ENCODE measurements at places on chromosomes 11 and 22. TPM values are rescaled to one million over a fixed set of nuclear protein-coding genes. Genes with fewer than 3 reads are reported as not detected.
A peak's percentile ranks its signal among the peaks of the same experiment; 100 is the strongest.

The NELL1 gene
- total RNA-seq, result not detected

The PHLDA2 gene
- 2.4 TPM for total RNA-seq

The BBOX1 gene
- not detected for total RNA-seq

The LRRC74B gene
- not detected for total RNA-seq

The PIK3IP1 gene
- 31.1 TPM for total RNA-seq

The LARGE1 gene
- total RNA-seq, result 6.6 TPM

The OR51B5 gene
- not detected for total RNA-seq

The MN1 gene
- 0.25 TPM for total RNA-seq

The BIRC2 gene
- total RNA-seq, result 51.7 TPM

The GLYATL2 gene
- under 0.01 TPM for total RNA-seq

The CFAP300 gene
- not detected for total RNA-seq

The ART1 gene
- not detected for total RNA-seq

The C11orf87 gene
- not detected for total RNA-seq

The TMEM86A gene
- 1.9 TPM for total RNA-seq

The BLID gene
- total RNA-seq, result 0.39 TPM

The ACO2 gene
- total RNA-seq, result 93.9 TPM

The ARVCF gene
- total RNA-seq, result 81.3 TPM

The MMP7 gene
- 2.1 TPM for total RNA-seq

The MS4A4A gene
- not detected for total RNA-seq

The CSF2RB gene
- 2.8 TPM for total RNA-seq

DNA sequence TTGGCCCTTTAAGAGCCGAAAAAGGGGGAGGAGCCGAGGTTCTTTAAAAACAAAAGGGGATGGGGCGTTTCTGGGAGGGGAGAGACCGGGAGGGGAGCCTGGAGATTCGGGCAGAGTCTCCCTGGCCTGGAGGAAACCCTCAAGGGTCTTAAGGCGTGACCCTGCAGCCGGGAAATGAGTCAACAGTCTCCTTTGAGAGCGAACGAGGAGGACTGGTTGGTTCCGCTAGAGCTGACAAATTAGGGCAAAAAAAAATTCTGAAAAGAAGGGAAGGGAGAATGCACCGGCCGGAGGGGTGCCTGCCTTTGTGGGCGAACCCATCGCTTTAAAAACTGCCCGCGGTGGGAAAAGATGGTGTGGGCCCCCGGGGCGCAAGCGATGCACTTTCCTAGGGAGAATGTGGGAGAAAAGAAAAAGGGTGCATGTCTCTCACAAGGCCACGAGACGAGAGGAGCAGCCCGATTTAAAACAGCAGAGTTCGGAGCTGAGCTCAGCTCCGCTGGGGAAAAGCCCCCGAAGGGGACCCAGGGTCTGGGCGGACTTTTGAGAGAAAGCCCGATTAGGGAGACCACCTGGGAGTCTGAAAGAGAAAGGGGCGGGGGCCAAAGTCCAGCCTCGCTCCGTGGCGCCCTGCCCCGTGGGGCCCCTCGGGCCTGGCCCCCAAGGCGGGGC lies 874 bp downstream of the ZFTA start:
- DNase-seq, result no peak

- no peak for DNase-seq
These were observed 39.4 kb downstream of the CYP2R1 start for GRCh38 chr11:14852571-14853177.

GRCh38 chr11:99020352-99021225 lies at the start of gene CNTN5:
TSS of gene CNTN5 (plus strand) at chr11:99020949.
- DNase-seq, result peak; percentile 9

DNA sequence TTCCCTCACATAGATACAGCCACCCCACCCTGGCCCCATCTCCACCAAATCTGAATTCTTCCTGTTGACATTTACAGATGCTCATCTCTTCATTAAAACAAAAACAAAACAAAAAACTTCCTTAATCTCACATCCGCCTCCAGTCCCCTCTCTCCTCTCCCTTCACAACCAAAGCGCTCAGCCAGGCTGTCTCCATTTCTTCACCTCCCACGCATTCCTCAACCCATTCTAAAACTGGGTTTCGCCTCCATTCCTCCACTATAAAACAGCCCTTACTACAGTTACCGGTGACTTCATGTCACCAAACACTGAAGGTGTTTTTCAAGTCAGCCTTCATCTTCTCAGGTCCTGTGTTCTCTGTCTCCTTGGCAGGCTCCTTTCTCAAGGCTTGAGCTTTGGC lies 9.6 kb downstream of the BACE1-AS start:
- no peak for DNase-seq

- no peak for DNase-seq
These were observed 93.1 kb upstream of the HORMAD2 start for GRCh38 chr22:29987137-29987536.

DNA sequence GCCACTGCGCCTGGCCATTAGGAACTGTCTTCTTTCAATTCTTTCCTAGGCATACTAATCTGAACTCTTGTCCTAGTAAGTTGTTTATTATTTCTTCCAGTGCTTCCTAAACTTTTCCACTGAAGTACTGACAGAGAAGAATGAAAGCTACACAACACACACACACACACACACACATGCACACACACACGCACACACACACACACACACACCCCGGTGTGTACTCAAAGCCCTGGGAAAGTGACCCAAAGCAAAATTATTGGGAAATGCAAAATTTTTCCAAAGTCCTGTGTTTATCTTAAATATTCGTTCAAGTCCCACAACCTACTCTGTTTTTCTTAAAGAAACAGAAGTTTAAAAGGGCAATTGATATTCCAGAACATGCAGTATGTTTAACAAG lies 19.4 kb upstream of the SIK2 start:
- peak; percentile 28 for DNase-seq

DNA sequence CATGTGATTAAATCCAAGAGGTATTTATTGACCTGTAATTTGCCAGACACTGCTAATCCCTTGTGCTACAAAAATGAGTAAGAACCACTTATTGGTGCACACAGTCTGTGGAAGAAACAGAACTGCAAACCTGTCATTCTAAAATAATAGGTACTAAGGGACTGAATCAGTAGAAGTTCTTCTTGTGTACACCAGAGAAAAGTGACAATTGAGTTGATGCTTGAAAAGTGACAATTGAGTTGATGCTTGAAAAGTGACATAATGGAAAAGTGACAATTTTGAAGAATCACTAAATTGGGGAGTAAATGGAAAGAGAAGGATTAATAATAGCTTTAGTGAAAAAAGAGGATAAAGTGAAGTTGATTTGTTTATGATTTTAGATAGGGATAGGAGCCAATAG lies 56.4 kb downstream of the DKK3 start:
- no peak for DNase-seq

GRCh38 chr11:65529475-65530156 lies 4.7 kb downstream of the SCYL1 start:
- DNase-seq, result no peak

GRCh38 chr11:57179681-57180080 lies 2.1 kb upstream of the LRRC55 start:
- no peak for DNase-seq

- no peak for DNase-seq
These were observed 63.0 kb downstream of the PTPRJ start for GRCh38 chr11:48043111-48043990.

- no peak for DNase-seq
These were observed 389.0 kb downstream of the TBC1D22A start for GRCh38 chr22:47151490-47151889.

- DNase-seq, result peak; percentile 63
These were observed 513.6 kb downstream of the METTL15 start for GRCh38 chr11:28621753-28622152.

DNA sequence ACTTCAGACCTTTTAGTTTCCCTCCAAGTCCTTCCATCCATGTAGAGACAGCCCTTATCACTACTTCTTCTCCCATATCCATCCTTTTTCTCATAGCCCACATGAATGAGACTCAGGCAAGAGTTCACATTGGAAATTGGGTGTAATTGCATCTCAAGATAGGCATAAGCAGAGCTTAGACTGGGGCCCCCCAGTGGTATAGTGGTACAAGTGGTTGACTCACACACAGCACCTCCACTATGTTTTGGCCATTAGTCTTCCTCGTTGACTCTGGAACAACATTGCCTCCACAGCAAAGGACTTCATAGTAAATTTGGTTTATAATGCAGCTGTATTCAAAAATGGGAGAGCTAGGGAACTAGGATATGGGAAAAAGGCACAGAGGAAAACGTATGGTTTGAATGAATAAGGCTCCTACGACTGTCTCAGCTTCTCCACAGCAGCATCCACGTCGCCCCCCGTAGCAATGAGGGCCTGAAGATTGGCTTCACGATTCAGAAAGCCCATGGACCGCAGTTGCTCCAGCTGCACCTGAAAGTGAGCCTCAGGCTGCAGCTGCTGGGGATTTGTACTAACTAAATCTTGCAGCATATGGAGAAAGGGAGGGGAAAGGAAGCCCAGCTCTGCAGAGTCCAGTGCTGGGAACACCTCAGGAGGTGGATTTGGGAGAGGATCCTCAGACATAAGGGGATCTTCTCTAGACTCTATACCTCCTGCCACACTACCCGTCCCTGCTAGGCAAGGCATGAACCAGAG lies 2.4 kb downstream of the UBQLN3 start:
- no peak for DNase-seq

DNA sequence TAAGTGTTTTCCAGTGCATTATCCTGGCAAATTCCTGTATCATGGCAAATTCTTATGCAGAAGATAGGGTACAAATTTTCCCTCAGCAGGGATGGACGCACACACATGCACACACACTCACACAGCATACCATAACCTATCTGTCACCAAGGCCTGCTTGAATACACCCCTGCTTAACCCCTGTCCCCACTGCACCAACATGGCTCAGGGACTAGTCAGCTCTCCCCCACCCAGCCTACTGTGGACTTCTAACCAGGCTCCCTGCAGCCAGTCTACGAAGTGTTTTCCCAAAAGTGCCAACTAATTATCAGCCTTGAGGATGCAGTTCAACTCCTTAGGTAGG lies 63.1 kb downstream of the RAB30 start:
- no peak for DNase-seq

- no peak for DNase-seq
These were observed 32.2 kb downstream of the C11orf91 start for GRCh38 chr11:33668468-33668825.

DNA sequence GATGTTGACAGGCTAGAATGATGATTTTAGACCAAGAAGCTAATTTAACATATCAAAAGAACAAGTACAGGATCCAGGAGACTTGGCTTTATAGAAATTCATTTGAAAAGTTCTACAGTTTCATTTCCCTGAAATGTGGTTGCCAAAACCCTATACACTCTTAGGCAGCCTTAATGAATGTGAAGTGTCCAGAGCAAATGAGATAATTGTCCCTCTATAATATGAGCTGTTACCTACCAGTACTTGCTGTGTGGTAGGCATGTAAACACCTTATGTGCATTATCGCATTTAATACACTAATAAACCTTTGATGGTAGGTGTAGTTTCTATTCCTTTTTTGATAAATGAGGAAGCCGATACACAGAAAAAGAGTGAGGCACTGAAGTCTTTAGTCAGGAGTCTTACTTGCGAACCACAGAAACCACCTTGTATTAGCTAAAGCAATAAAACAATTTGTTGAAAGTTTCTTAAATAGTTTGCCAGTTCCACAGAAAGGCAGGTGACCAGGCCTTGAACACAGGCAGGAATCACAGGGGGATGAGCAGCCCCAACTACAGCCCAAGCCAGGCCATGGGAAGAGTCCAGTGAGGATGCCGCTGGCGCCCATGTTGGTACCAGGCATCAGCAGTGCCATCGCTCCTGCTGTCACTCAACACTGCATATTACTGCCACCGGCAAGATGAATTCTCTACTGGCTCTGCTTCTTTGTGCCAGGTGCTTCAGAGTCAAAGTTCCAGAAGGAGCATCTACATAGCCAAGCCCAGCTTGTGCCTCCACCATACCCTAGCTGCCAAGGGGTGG lies 81.7 kb downstream of the SWAP70 start:
- no peak for DNase-seq

- DNase-seq, result no peak
These were observed 30.2 kb downstream of the SLC5A1 start for GRCh38 chr22:32073262-32073661.

DNA sequence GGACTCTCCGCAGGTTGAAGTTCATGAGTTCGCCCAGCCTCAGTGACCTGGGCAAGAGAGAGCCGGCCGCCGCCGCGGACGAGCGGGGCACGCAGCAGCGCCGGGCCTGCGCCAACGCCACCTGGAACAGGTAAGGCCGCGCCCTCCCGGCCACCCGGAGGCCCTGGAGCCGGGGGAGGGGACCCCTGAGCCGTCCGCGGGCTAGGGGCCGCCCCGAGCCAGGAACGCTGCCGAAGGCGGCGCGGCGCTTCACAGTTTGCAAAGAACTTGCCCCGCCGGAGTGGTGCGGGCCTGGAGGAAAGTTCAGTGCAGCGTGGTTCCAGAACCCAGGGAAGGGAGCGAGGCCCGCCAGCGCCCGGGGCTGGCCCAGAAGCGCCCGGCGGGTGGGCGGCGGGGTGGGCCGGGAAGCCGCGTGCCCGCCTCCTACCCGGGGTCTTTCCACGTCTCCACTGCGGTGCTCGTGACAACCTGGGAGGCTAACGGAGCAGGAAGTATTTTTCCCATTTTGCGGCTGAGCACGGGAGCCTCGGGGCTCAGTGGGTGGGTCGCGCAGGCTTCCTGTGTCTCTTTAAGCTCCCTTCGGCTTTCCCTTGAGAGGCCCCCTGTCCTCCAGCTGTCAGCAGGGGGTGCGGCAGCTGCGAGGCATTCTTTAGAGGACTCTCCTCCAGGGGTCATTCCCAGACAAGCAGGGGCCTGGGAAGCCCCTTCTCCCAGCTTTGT lies 635 bp downstream of the PRR5 start:
- DNase-seq, result no peak

DNA sequence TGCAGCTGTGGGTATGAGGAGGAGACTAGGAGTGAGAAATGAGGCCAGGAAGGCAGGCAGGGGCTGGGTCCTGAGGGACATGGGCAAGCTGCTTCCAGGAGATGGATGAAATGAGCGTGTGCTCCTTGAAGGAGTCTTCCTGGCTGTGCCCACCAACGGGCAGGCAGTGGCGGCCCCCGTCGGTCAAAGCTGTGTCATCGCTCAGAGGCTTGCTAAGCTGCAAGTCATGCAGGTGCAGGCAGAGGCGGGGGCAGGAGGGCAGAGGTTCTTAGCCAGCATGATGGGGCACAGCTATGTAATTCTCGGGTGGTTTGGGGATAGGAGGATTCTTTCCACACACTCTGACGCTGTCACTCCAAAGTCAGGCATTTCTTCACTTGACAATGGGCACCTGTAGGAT lies 12.5 kb upstream of the PEX26 start:
- no peak for DNase-seq

- DNase-seq, result no peak
These were observed 46.6 kb upstream of the WNT7B start for GRCh38 chr22:46023558-46023981.

GRCh38 chr11:11798586-11799438 lies 43.0 kb upstream of the USP47 start:
- DNase-seq, result peak; percentile 77

DNA sequence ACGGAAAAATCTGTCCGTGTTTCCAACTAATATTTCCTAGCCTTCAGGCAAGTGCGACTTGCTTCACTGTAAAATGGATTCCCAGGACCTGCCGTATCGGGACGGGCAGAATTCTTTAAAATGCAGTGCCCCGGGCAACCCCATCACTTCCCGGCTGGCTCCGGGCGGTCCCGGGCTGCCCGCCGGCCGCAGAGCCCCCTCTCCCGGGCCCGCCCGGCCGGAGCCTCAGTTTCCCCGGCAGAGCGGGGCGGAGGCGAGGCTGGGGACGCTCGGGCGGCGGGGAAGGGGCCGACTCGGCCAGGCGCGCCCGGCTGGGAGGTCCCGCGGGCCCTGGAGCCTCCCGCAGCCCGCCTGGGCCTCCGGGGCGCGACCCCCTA lies 84.2 kb upstream of the WNT7B start:
- no peak for DNase-seq

- DNase-seq, result no peak
These were observed 52.2 kb downstream of the C11orf58 start for GRCh38 chr11:16790486-16791190.

- no peak for DNase-seq
These were observed 28.1 kb downstream of the RTN3 start for GRCh38 chr11:63709336-63709884.

- DNase-seq, result no peak
These were observed 1309.4 kb downstream of the TBC1D22A start for GRCh38 chr22:48071828-48072227.
